Calu3 (cell line): ENCODE measurements at places on chromosomes 4 and X.

GRCh38 chrX:154379569-154379951 is 465 bp downstream of the EMD start:
- H3K27me3 ChIP-seq, result no peaks in the 10 kb centered on the region
- DNase-seq, result no peak
- peak overlapping the region; percentile 86 for H3K27ac ChIP-seq
- H3K36me3 ChIP-seq, result peaks cover 56% of the 10 kb centered on the region
- peaks cover 12% of the 10 kb centered on the region for H3K4me1 ChIP-seq
- H3K4me3 ChIP-seq, result peak overlapping the region; percentile 81

DNA sequence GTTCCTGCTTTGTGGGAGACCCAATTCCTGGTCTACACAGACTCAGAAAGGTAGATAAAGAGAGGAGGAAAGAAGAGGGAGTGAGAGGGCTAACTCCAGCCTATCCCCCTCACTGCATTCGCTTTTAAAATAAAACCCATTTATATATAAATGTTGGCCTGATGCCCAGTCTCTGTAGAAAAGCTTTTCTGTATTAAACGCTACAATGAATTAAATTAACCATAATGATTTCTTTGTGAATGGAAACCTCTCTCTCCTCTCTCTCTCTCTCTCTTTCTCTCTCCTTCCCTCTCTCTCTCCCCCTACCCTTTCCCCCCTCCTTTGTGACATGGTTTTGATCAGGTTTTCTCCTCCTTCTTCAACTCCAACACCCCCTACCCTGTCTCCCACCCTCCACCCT is 34.8 kb downstream of the PJA1 start:
- H3K27ac ChIP-seq, result no peak overlapping the region
- DNase-seq, result no peak

DNA sequence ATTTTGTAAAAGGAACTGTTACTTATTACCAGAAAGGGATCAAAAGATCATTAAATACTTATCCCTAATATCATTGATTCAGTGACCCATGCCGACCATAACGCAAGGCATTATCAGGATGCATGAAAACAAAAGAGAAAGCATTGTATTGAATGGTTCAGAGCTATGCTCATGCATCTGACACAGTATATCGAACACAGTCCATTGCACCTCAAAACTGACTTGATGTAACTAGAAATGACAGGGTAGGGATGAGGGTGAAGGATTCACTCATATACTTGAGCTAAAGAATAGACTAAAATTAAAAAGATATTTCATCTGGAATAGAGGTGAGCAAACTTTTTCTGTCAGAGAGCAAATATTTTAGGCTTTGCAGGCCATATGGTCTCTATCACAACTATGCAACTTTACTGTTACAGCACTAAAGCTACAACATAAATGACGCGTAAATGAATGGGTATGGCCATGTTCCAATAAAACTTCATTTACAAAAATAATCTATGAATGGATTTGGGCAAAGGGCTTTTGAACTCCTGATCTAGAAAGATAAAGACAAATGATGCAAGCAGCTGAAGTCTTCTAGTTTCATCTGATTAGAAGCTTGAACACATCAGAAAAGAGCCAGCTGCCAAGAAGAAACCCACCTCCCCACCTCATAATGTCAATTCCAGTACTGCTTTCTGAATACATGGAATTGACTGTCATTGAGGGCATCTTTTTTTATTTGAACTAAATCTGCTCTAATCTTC is 12.9 kb upstream of the SPP1 start:
- H3K4me3 ChIP-seq, result no peak overlapping the region
- H3K4me1 ChIP-seq, result peaks cover 9% of the 10 kb centered on the region
- no peak for DNase-seq
- peak overlapping the region; percentile 65 for H3K27ac ChIP-seq

- H3K27me3 ChIP-seq, result no peaks in the 10 kb centered on the region
- no peak for DNase-seq
- H3K4me3 ChIP-seq, result no peak overlapping the region
- H3K4me1 ChIP-seq, result no peaks in the 10 kb centered on the region
- H3K27ac ChIP-seq, result no peak overlapping the region
- no peaks in the 10 kb centered on the region for H3K36me3 ChIP-seq
These were observed 262.8 kb downstream of the DKK2 start for GRCh38 chr4:106773076-106773905.

DNA sequence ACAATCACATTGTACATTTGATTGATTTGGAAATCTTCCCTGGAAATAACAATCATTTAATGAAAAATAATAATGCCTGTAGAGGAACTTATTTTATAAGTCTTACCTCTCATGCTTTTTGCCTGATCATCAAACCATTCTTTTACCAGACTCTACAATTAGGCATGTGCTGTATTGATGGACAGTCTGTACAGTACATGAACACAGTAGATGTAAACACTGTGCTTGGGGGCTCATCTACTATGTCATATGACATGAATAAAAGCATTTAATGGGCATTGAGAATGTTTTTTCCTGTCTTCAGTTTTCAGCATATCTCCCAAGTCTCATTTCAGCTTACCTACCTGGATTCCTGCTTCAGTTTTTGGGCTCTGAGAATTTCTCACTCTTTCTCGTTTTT is 1070.9 kb downstream of the STIM2 start:
- no peaks in the 10 kb centered on the region for H3K4me1 ChIP-seq
- DNase-seq, result no peak
- H3K36me3 ChIP-seq, result no peaks in the 10 kb centered on the region
- H3K27me3 ChIP-seq, result no peaks in the 10 kb centered on the region

DNA sequence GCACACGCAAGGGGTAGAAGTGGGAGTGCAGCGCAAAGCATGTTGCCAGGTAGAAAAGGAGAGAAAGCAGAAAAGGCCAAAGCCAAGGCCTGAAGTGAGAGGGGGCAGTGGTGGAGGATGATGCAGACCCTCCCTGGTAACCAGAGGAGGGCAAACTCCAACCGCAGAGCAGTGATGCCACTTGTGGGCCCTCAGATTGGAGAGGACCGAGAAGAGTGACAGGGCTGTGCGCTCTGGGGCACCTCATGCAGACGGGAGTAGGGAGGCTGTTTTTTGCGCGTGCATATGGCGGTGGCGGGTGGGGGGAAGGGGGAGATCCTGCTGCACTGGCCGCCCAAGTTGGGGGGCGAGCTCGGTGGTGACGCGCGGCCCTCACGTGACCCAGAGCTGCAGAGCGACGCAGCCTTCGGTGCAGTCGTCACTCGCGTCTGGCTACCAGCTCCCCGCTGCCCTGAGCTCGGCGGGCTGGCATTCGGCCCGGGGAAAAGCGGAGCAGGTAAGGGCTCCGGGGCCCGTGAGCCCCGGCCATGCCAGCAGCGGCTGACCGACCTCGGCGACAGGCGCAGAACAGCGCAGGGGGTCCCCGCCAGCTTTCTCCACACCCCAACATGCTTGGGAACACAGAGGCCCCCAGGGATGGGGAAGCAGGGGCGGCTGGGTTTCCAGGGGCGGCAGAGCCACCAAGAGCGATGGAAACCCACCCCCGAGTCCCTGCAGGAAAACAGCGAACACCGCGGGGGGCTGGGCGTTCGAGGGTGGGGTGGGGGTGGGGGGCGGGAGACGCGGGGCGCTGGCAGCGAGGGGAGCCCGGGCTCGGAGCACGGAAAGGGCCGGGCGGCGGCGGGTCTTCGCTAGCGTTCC is at the start of gene BEX3:
Gene BEX3 (plus strand): TSS at position 421 of the 861 bp plus-strand sequence. CDS start 984 bp downstream, outside the sequence.
- H3K36me3 ChIP-seq, result peaks cover 20% of the 10 kb centered on the region
- peak within 1 kb of the TSS; percentile 84 for H3K27ac ChIP-seq
- H3K4me1 ChIP-seq, result peaks cover 8% of the 10 kb centered on the region
- no peaks in the 10 kb centered on the region for H3K27me3 ChIP-seq

GRCh38 chrX:1417921-1418771 is 26.2 kb upstream of the SLC25A6 start:
- H3K4me3 ChIP-seq, result no peak overlapping the region
- H3K27me3 ChIP-seq, result no peaks in the 10 kb centered on the region
- no peaks in the 10 kb centered on the region for H3K4me1 ChIP-seq
- no peak overlapping the region for H3K27ac ChIP-seq
- peaks cover 45% of the 10 kb centered on the region for H3K36me3 ChIP-seq
- DNase-seq, result no peak

- DNase-seq, result no peak
- H3K27me3 ChIP-seq, result no peaks in the 10 kb centered on the region
- no peaks in the 10 kb centered on the region for H3K4me1 ChIP-seq
- H3K27ac ChIP-seq, result no peak overlapping the region
These were observed 190.3 kb downstream of the MAML3 start for GRCh38 chr4:139963708-139964107.

GRCh38 chrX:118272242-118272641 is 73.7 kb upstream of the WDR44 start:
- H3K27me3 ChIP-seq, result no peaks in the 10 kb centered on the region
- no peak for DNase-seq
- H3K27ac ChIP-seq, result no peak overlapping the region
- H3K4me1 ChIP-seq, result no peaks in the 10 kb centered on the region
- H3K4me3 ChIP-seq, result no peak overlapping the region

- H3K4me1 ChIP-seq, result peaks cover 5% of the 10 kb centered on the region
- peak overlapping the region; percentile 93 for H3K27ac ChIP-seq
- no peaks in the 10 kb centered on the region for H3K27me3 ChIP-seq
- no peak for DNase-seq
- peak overlapping the region; percentile 99 for H3K4me3 ChIP-seq
These were observed 634 bp downstream of the LRAT start for GRCh38 chr4:154744341-154744926.

DNA sequence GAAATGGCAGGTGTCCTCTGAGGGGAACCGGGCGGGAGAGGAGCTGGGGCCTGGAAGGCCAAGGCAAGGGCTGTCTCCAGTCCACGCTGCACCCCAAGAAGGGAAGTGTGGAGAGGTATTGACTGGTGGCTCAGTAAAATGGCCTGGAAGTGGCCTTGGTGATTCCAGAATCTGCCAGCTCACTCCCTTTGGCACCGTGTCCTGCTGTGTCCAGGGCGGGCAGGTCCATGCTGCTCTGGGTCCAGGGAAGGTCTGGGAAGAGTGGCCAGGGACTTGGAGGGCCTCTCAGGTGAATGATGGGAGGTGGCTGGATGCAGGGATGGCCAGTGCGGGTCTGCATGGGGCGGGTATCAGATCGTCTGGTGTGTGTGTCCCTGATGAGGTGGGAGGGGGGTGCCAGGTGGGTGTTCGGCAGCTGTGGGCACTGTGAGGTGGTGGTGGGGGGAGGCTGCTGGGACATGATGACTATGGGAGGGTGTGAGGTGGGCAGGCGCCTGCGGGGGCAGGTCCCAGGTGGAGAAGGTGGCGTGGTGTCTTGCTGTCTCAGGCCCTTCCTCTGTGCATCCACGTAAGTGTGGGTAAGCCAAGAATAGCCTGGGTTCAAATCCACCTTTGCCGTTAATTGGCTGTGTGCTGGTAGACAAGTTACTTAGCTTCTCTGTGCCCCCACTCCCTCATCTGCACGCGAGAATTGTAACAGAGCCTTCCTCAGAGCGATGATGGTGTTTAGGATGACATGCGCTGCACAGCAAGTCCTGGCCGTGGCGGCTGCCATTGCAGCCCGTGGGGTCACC is 17.7 kb downstream of the RGS12 start:
- no peak for DNase-seq
- no peaks in the 10 kb centered on the region for H3K36me3 ChIP-seq
- H3K4me3 ChIP-seq, result no peak overlapping the region
- no peak overlapping the region for H3K27ac ChIP-seq

GRCh38 chr4:86967073-86967472 is 32.3 kb downstream of the AFF1 start:
- no peak for DNase-seq
- no peak overlapping the region for H3K4me3 ChIP-seq
- peaks cover 23% of the 10 kb centered on the region for H3K4me1 ChIP-seq
- H3K27me3 ChIP-seq, result no peaks in the 10 kb centered on the region

DNA sequence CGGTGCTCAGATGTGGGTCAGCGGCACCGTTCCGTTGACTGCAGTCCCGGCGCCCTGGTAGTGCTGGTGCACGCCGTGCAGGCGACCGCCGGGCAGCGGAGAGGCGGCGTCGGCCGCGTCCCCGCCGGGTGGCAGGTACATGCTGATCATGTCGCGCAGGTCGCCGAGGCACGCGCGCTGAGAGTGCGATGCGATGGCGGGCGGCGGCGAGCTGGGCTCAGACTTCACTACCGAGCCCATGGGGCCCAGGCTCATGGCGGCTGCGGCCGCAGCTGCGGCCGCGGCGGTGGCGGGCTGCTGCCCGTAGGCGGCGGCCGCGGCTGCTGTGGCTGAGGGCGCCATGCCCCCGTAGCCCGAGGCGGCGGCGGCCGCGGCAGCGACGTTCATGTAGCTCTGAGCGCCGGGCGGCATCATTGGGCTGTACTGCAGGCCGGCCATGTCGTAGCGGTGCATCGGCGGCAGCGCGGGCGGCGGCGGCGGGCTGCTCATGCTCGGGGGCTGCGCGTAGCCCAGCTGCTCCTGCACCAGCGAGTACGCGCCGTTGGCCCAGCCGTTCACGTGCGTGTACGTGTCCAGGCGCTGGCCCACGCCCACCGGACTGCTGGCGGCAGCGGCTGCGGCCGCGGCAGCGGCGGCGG is 1.0 kb downstream of the SOX3 start:
- no peaks in the 10 kb centered on the region for H3K36me3 ChIP-seq
- no peak overlapping the region for H3K27ac ChIP-seq
- no peaks in the 10 kb centered on the region for H3K27me3 ChIP-seq
- no peaks in the 10 kb centered on the region for H3K4me1 ChIP-seq
- DNase-seq, result no peak

DNA sequence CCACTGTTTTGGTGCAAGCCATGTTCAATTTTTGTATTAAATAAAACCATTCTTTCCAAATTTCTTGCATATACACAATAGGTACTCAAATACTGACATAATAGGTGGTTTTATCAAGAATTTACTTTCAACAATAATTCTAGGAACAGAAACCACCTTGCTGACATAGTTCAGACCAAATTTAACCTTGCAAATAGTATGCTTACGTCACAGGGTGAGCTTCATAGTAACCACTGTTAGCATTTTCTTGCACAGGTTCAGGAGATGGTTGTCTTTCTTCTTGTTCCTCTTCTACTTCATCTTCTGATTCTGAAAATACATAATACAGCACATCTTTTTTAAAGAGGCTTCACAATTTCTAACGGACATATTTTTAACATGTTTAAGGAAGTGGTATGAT is 17.6 kb downstream of the G3BP2 start:
- no peak for DNase-seq
- no peak overlapping the region for H3K4me3 ChIP-seq
- H3K4me1 ChIP-seq, result peaks cover 13% of the 10 kb centered on the region
- H3K36me3 ChIP-seq, result peaks cover 28% of the 10 kb centered on the region
- H3K27ac ChIP-seq, result no peak overlapping the region

DNA sequence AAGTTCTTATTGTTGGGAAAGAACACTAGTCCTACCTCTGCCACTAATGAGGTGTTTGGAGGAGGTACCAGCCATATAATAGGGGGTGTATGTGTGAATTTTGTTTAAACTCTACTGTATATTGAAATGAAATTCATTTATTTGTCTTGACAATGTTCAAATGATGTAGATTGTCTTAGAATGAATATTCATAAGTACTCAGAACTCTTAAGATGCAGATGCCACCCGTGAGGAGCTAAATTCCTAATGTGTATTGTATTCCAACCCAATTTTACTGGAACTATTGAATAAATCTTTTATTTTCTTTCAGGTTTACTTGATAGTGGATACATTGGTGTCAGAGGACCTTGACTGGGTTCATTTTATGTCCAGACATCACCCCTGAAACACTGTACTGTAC is 63.9 kb upstream of the RAB33B start:
- H3K4me1 ChIP-seq, result no peaks in the 10 kb centered on the region
- H3K27ac ChIP-seq, result no peak overlapping the region
- H3K4me3 ChIP-seq, result no peak overlapping the region
- H3K36me3 ChIP-seq, result peaks cover 12% of the 10 kb centered on the region
- no peaks in the 10 kb centered on the region for H3K27me3 ChIP-seq
